ENCODE measurements at places on chromosomes 13 and 19.

DNA sequence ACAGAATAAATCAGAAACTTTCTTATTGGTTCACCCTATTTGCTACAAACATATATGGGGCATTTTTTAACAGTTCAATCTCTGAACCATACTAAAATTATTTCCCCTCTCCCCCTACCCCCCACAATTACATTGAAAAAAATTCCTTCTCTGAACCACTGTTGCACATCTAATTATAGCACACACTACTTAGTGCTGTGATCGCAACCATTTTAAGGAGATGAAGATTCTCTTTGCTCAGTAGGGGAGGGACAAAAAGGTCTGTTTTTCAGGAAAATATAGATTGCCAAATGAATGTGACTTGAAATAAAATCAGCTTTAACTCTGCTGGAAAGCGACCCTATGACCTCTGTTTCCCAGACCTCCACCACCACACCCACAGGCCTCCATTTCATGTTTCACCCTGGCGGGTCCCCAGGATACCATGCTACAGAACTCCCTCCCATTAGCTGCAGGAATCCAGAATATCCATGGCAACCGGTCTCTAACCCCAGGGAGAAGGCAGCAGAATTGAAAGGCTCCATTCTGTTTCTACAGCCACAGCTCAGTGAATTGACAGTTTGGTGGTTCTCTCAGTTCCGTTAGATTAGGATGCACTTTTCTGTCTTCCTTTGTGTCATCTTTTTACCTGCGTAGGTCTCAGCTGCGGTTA lies 286.3 kb downstream of the TBC1D4 start:
- H3K4me3 ChIP-seq, result no peak overlapping the region
- H3K27me3 ChIP-seq, result peaks cover 62% of the 10 kb centered on the region
- H3K36me3 ChIP-seq, result no peaks in the 10 kb centered on the region
- no peak for DNase-seq

DNA sequence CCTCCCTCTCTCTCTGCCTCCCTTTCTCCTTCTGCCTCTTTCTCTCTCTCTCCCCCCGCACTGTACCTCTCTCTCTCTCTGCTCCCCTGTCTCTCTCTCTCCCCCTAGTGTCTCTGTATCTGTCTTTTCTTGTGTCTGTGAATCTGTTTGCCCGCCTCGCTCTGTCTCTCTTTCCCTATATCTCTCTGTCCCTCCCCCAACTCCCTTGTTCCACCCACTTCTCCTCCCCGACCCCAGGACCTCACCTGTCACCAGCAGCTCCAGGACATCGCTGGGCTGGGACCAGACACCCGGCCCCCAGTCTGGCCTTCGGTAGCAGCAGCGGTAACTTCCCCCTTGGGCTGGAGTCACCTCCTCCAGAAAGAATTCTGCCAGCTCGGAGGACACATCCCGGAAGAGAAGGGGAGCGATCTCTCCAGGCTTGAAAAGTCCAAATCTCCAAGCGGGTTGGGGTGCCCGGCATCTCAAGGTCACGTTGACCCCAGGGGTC lies 3.9 kb downstream of the OSCAR start:
- peak overlapping the region; percentile 96 for H3K27ac ChIP-seq
- no peaks in the 10 kb centered on the region for H3K27me3 ChIP-seq
- peaks cover 17% of the 10 kb centered on the region for H3K4me1 ChIP-seq
- no peak for DNase-seq
- H3K36me3 ChIP-seq, result peaks cover 16% of the 10 kb centered on the region
- peak overlapping the region; percentile 79 for H3K4me3 ChIP-seq

- peaks cover 11% of the 10 kb centered on the region for H3K4me1 ChIP-seq
- H3K36me3 ChIP-seq, result no peaks in the 10 kb centered on the region
- H3K4me3 ChIP-seq, result peak within 1 kb of the TSS; percentile 26
- DNase-seq, result no peak
Measured at GRCh38 chr19:38433268-38433733, at the start of gene RYR1. Gene RYR1, plus strand, starts transcription at chr19:38433691. Its CDS starts 139 bp downstream, at chr19:38433830.

- no peaks in the 10 kb centered on the region for H3K27me3 ChIP-seq
- peaks cover 7% of the 10 kb centered on the region for H3K4me1 ChIP-seq
- no peak overlapping the region for H3K4me3 ChIP-seq
Measured at GRCh38 chr13:40476175-40476958, 190.1 kb downstream of the FOXO1 start.

DNA sequence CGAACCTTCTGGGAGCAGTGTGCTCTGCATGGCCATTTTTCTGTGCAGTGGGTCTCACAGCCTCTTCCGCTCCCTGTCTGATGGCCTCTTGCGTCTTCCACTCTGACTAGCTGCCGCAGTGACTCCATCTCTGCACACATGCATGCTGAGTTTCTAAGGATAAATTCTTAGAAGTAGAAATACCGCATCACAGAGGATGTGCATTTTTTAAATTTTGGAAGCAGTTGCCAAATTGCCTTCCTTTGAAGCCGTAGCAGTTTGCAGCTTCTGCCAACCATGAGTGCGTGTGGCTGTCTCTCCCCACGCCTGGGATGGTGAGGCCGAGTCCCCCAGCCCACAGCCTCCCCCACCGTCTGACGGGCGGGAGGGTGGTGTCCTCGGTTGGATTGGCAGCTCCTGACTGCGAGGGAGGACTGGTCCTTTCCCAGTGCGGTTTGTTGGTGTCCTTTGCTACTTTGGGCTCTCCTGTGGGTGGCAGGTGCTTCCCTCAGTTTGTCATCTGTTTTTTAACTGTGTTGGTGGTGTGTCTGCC lies 9.8 kb downstream of the FZR1 start:
- no peak for DNase-seq
- H3K4me1 ChIP-seq, result peaks cover 40% of the 10 kb centered on the region
- H3K27me3 ChIP-seq, result no peaks in the 10 kb centered on the region
- peaks cover 10% of the 10 kb centered on the region for H3K36me3 ChIP-seq

DNA sequence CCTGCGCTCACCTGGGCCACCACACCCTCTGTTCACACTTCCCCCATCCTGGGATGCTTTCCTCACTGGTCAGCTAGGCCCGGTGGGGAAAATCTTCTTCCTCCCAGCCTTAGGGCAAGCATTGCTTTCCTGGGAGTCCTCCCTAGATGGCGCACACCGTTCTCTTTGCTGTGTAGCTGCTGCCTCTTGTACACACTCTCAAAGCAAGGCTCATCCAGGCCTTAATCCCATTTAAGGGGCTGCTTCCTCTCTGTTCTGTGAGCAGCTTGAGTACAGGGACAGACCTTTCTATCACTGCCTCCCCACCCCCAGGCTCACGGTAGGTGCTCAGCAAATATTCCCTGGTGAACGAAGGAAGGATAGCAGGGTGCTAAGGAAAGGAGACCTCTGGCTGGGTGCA lies 11.1 kb downstream of the SLC7A10 start:
- no peak for DNase-seq
- H3K36me3 ChIP-seq, result no peaks in the 10 kb centered on the region
- H3K4me1 ChIP-seq, result no peaks in the 10 kb centered on the region
- no peak overlapping the region for H3K27ac ChIP-seq

- no peaks in the 10 kb centered on the region for H3K27me3 ChIP-seq
- no peak overlapping the region for H3K4me3 ChIP-seq
- DNase-seq, result no peak
- no peak overlapping the region for H3K27ac ChIP-seq
Measured at GRCh38 chr13:110135977-110136597, 170.9 kb downstream of the COL4A1 start.

DNA sequence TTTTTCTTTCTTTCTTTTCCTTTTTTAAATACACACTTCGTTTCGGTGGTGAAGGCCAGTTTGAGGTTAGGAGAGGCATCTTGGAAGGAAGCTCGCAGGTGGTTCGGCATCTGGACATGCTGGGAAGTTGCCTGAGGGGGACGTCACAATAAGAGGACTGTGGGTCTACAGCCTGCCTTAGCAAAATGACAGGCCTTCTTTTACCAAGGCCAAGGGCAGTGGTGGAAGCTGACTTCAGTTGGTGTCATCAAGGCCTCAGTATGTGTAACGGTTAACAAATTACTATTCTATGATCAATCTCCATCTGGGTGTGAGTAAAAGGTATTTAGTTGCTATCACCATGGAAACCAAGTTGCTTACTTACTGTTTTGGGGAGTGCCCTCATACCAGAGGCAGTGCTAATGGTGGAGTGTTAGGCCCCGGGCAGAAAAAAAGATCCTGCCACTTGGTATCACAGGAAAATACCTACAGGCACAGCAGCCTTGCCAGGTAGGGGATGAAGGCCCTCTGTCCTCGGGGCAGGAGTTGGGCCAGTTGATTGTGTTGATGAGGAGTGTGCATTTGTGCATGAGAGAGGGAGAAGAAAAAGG lies 10.3 kb downstream of the ACTN4 start:
- peak overlapping the region; percentile 84 for H3K27ac ChIP-seq
- peaks cover 82% of the 10 kb centered on the region for H3K4me1 ChIP-seq
- peaks cover 28% of the 10 kb centered on the region for H3K36me3 ChIP-seq
- DNase-seq, result no peak

GRCh38 chr19:56995303-56995702 lies 124.5 kb upstream of the USP29 start:
- H3K27me3 ChIP-seq, result no peaks in the 10 kb centered on the region
- no peaks in the 10 kb centered on the region for H3K36me3 ChIP-seq
- no peak overlapping the region for H3K27ac ChIP-seq
- DNase-seq, result no peak
- no peaks in the 10 kb centered on the region for H3K4me1 ChIP-seq

Measured in central memory CD8-positive, alpha-beta T cell (primary cell).